Stimulated activated CD4-positive, alpha-beta T cell treated with anti-CD3 and anti-CD28 coated beads, TNF-alpha, amount 100 ng/mL, for 1 hour (primary cell): ENCODE measurements at places on chromosomes 11 and 22.

DNA sequence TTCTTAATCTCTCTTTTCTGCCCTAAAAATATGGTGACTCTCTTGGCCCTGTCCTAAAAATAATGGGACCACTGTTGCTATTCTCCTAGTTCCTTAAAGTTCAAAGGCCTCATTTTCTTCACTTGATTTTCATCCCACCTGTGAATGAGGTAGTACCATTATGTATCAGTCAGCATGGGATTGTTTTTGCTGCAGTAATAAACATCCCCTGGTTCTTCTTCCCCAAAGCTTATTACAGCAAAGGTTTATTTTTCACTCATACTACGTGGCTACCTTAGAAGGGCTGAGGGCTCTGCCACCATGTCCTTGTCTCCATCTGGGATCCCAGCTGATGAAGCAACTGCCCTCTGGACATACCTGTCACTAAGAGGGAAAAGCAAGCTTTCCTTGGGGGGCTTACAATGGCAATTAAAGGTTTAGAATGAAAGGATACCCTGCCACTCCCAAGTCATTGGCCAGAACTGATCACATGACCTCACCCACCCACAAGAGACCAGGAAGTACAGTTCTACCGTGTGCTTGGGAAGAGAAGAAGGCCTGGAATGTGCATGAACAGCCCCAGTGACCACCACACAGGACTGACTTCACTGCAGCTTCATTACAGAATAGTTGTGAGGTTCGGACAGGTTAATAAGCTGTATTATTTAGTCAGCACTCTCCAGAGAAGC, 7.8 kb downstream of the TTC38 start:
- DNase-seq: no peak

DNA sequence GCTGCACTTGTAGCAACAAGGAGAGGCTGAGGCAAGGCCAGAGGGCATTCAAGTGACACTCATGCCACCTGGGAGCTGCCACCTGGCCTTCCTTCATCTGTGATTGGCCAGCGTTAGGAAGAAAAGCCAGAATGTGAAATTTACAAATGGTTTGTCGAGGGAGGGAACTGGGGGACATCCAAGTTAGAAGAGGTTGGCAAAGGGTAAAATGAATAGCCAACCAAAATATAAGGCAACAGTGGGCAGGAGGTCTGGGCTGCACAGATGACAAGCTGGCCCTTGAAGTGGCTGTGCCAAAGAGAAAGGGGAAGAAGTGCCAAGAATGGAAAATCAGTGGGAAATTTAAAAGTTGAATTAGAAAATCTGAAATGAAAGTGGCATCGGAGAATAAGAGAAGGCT, 221.4 kb downstream of the C11orf91 start:
- no peak for DNase-seq

DNA sequence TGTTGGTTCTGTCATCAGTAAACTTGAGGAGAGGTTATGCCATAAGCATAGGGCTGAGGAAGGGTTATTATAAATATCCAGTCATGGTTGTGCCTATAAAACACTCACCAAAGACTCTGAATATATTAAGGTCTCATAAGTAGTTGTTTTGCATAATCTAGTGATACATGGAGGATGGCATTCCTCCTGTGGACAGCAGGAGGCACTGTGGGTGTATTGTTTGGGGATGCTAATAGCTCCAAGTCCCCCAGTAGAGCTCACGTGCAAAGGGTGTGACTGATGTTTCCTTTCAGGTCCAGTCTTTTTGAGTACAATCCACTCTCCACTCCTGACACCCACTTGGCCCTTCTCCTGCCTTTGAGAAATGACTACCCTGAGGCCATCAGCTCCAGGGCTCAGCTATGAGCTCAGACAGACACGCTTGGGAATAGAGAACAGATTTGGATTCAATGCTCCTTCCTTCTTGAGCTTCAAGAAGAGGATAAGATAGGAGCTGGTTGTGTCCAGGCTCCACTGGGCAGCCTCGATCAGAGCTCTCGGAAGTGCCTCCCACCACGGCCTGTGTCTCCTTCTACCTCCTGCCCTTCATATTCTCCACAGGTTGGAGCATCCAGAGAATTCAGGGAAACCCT, 85.2 kb upstream of the IGLL5 start:
- DNase-seq: no peak

DNA sequence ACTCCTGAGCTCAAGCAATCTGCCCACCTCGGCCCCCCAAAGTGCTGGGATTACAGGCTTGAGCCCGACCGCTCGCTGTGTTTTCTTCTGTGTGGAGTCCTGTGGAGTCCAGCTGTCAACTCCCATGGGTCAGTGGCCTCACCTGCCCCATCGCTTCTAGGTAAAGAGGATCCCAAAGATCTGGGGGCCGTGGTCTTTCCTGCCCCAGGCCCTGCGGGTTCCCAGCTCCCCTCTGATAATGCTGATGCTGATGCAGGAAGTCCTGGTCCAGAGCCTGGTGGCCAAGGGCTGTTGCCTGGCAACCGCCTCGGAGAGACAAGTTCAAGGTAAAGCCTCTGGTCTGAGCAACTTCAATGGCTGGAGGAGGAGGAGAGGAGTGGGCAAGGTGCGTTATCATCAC, 9.6 kb downstream of the SSTR3 start:
- DNase-seq: no peak
